Retina (tissue), 1 donor: ENCODE measurements at places on chromosomes 6 and 20.

DNA sequence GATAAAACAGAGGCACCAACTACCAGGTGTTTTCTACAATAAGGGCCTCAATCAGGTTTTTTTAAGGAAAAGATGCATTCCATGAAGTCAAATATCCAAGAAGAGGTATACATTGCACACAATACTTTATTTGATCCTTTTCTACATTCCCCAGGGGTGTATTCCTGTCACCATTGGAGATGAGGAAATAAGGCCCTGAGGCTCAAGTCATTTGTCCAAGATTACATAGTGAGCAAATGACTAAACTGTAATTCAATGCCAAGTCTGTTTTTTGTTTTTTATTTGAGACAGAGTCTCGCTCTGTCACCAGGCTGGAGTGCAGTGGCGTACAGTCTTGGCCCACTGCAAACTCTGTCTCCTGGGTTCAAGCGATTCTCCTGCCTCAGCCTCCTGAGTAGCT lies 69.2 kb upstream of the CDYL start:
- DNase-seq = no peak

GRCh38 chr20:51418137-51418529 lies 124.4 kb downstream of the NFATC2 start:
- DNase-seq = no peak

- no peak for DNase-seq
Measured at GRCh38 chr6:95576998-95577303, 384 bp upstream of the MANEA start.

GRCh38 chr20:17017232-17017631 lies 209.6 kb upstream of the PCSK2 start:
- DNase-seq = no peak

- DNase-seq = peak; percentile 15
Measured at GRCh38 chr20:47146686-47147085, 209.8 kb downstream of the ZMYND8 start.

GRCh38 chr6:83125425-83125824 lies 58.0 kb downstream of the DOP1A start:
- DNase-seq = no peak

GRCh38 chr6:169653691-169654090 lies 48.1 kb downstream of the WDR27 start:
- DNase-seq = no peak

DNA sequence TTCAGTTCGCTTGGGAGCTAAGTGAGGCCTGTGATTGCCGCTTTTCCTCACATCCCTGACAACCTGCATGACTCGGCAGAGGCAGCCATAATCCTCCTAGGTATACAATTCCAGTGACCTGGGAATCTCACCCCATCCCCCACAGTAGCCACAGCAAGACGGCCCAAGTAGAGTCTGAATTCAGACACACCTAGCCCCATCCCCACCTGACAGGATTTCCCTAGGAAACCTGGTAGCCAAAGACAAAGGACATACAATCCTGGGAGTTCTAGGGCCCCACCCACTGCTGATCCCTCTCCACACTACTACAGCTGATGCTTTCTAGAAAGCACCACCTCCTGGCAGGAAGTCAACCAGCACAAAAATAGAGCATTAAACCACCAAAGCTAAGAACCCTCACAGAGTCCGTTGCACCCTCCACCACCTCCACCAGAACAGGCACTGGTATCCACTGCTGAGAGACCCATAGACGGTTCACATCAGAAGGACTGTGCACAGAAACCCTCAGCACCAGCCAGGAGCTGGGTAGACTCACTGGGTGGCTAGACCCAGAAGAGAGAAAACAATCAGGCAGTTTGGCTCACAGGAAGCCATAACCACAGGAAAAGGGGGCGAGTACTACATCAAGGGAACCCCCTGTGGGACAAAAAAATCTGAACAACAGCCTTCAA lies 17.9 kb upstream of the RUNX2 start:
- DNase-seq = no peak

DNA sequence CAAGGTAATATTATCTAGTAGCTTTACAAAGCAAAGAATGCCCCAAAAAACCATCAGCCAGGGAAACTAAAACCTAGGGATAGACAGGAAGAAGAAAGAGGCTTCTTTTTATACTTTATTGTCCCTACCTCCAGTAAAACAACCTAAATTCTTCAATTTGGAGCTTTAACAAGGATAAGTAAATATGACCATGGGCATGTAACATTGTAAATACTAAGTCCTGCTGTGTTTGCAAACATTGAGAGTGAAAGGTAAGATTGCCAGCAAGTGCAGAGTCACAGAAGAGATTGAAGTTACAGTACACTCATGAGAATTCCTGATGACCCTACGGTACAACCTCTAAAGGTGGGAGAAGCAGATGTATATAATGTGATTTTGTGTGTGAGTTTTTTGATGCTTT lies 117.2 kb downstream of the FOXO3 start:
- no peak for DNase-seq

DNA sequence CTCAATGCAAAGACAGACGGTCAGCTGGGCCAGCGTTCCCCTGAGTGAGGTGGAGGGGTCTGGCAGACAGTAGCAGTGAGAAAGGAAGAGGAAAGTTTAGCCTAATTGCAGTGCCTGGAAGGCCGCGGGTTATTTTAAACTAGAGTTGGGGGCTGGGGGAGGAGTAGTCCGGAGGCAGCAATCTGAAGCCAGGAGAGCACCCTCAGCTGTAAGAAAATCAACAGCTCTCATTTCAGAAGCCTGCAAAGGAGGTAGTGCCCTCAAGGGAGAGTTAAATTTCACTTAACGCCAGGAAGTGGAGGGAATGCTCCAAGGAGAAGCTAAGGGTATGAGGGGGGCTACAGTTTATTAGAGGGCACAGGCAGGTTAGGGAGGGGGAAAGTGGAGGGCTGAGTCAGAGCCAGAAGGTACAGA lies 26.9 kb downstream of the RING1 start:
- no peak for DNase-seq

- peak; percentile 38 for DNase-seq
Measured at GRCh38 chr6:38348371-38348770, 291.4 kb downstream of the BTBD9 start.

- DNase-seq = no peak
Measured at GRCh38 chr20:47453167-47453782, 48.4 kb upstream of the NCOA3 start.

DNA sequence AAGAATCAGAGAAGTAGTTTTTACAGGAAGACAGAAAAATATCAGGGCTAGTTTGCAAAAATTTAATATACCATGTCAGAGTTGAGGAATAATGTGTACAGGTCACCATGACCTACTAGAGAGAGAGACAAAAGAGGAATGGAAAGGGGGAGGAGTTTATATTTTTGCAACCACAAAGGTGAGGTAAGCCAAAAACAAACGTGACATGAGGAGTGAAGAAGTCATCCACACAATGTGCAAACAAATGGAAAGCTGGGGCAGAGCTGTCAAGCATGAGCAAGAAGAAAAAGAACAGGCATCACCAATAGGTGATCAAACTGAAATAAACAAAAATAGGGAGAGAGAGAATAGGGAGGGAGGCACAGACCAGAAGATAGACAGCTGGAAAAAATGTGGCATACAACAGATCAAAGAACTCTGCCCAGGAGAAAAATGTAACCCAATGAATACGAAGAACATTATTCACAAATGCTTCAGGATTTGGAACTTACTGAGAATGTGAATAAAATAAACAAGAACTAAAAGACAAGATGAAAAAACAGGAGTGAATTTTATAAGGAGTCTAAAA lies 15.5 kb downstream of the RARS2 start:
- DNase-seq = no peak

GRCh38 chr6:2737885-2738284 lies 12.8 kb downstream of the MYLK4 start:
- no peak for DNase-seq

- DNase-seq = no peak
Measured at GRCh38 chr20:16432466-16433292, 140.6 kb downstream of the KIF16B start.

- DNase-seq = no peak
Measured at GRCh38 chr6:50922579-50923525, 104.2 kb downstream of the TFAP2B start.

DNA sequence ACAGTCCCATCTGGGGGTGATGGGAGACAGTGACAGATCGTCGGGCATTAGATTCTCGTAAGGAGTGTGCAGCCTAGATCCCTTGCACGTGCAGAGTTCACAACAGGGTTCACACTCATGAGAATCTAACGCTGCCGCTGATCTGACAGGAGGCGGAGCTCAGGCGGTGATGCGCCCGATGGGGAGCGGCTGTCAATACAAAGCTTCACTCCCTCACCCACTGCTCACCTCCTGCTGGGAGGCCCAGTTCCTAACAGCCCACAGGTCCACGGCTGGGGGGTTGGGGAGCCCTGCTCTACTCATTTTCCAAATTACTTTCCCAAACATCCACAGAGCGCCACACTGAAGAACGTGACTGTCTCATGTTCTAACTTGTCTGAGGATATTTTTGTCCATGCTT lies 25.3 kb downstream of the CTCFL start:
- no peak for DNase-seq

GRCh38 chr6:44556046-44556445 lies 168.5 kb downstream of the CDC5L start:
- no peak for DNase-seq

GRCh38 chr6:119481976-119482375 lies 132.4 kb upstream of the MAN1A1 start:
- no peak for DNase-seq

- DNase-seq = no peak
Measured at GRCh38 chr6:138897031-138897430, 91.0 kb downstream of the REPS1 start.
